ENCODE measurements at places on chromosomes 11 and 22.

DNA sequence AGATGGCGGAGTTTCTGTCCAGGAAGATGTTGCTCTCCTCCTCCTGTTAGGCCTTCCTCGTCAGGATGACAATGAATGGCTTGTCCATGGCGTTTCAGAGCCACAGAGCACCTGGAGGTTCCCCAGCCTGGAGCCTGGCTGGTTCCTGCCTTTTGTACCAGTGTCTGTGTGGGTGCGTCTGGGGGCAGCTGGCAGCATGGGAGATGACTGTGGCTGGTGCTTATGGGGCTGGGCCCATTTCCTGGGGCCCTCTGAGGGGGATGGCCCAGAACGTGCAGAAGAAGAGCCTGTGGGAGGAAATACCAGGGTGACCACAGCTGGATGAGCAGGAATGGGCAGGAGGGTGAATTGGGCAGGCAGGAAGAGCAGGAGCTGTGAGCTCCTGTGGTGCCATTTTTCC lies 6.7 kb downstream of the SLC37A2 start:
- no peak for DNase-seq

DNA sequence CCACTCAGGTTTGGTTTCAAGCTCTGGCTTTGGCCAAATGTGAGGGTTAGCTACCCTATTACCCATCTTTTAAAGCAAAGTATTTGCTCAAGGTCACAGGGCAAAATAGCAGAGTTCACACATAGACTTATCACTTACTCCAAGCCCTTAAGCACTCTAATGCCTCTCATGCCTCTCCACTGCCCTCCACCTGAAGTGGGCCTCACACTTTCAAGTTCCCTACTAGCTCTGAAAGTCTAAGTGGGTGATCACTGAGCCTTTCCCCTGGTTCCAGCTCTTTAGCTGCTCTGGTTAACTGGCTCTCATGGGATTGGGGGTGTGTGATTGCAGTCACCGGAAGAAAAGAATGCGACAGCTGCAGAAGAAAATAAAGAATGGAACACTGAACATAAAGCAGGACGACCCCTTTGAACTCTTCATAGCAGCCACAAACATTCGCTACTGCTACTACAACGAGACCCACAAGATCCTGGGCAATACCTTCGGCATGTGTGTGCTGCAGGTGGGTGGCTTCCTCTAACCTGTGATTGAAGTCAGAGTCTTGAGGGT lies 6.4 kb downstream of the NAT10 start:
- no peak for DNase-seq

- no peak for DNase-seq
Observed at GRCh38 chr11:15547685-15548084, 433.0 kb downstream of the INSC start.

GRCh38 chr11:97687111-97687510 lies 1297.3 kb downstream of the JRKL start:
- no peak for DNase-seq

DNA sequence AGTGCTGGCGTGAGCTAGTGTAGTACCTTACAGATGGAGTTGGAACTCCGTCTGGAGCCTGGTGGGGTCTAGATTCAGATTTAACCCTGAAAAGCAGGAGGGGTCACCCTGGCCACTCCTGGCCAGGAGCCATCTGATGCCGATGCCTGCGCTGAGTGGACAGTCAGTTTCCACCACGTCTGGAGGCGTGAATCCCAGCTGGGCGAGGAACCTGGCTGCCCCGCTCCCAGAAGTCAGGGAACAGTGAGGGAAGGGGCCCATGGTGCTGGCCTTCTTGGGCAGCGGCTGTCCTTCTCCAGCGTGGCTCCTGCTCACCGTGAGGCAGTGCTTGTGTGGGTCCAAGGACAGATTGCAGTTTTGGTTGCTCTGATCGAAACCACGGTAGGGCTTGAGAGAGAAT lies 76.3 kb downstream of the PARVB start:
- no peak for DNase-seq

- no peak for DNase-seq
Observed at GRCh38 chr11:99257131-99257530, 236.4 kb downstream of the CNTN5 start.

DNA sequence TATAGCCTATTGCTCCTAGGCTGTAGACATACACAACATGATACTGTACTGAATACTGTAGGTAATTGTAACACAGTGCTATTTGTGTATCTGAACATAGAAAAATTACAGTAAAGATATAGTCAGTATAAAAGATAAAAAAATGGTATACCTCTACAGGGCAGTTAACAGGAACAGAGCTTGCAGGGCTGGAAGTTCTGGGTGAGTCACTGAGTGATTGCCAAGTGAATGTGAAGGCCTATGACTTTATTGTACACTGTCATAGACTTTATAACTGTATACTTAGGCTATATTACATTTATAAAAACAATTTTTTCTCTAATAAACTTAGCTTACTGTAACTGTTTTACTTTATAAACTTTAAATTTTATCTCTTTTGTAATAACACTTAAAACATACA lies 332.4 kb upstream of the ARHGAP42 start:
- DNase-seq, result no peak

GRCh38 chr11:62421996-62422395 lies 3.2 kb downstream of the SCGB1A1 start:
- DNase-seq, result no peak

GRCh38 chr11:133443206-133443747 lies 89.0 kb downstream of the OPCML start:
- DNase-seq, result no peak

GRCh38 chr11:9748361-9748970 lies 84.6 kb downstream of the SWAP70 start:
- DNase-seq, result peak; percentile 87

GRCh38 chr22:44026066-44026629 lies 2.0 kb downstream of the PARVB start:
- DNase-seq, result no peak

- DNase-seq, result peak; percentile 33
Observed at GRCh38 chr22:35299217-35299672, 449 bp upstream of the TOM1 start.

DNA sequence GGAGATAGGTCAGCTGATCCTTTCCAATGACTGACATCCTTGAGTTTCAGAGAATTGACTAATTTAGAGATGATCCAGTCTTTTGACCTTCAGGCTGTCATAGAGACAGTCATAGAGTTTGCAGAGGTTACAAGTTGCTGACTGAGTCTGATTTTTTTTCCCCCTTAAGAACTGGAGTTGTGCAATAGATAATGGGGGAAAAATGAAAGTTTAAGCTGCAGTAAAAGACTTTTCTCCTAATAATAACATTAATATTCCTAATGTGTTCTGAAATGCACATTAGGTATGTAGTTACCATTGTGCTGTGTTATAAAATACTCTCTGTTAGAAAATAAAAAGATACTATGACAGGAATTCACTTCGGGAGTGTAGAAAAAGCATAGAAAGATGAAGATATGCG lies 876.9 kb upstream of the RAG2 start:
- DNase-seq, result no peak

DNA sequence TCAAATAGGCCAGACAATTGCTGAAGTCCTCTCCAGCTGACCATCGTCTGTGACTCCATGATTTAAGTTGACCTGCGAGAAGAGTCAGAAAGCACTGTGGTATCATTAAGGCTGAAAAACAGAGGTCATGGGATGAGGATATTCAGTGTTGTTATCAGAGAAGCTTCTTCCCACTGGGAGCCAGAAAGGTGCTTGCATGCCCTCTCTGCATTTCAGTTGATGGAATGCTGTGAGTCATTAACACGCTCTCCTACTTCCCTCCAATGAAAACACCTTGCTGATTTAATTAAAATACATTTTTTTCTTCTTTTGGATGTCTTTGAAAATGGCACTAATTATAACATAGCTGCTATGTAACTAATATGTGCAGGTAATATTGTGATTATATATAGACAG lies 667.0 kb downstream of the NTM start:
- no peak for DNase-seq

DNA sequence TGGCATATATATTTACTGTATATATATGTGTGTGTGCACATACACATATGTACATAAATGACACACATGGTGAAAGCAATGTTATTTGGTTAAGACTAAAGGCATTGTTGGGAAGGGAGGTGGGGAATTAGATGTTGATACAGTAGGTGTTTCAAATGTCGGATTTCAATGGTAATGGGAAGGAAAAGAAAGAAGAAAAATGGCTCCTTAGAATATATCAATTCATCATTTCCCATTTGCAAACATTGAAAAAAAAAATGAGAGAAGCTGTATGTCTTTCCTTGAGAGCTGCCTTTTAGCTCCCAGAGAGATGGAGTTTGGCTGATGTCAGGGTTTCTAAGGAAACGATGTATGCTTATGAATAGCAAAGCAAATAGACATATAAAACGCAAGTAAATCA lies 33.4 kb upstream of the ATXN10 start:
- no peak for DNase-seq

DNA sequence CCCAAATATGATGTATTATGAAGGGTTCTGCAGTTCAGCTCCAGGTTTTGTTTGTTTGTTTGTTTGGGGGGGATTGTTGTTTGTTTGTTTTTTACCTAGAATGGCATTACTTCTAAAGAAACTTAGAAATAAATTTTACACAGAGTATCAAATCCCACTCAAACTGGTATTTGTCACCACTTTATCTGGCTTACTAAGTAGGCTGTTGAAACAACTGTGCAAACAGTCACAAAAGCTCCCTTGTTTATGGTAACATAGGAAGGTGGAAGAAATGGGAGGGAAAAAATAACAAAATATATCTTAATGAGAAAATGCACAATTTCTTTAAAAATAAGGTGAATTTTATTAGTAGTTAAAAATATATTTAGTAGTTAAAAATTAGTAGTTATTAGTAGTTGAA lies 108.3 kb upstream of the ANO5 start:
- DNase-seq, result no peak

- DNase-seq, result no peak
Observed at GRCh38 chr11:68704887-68705286, 20.5 kb downstream of the GAL start.

GRCh38 chr22:37747715-37748100 lies 50.9 kb downstream of the TRIOBP start:
- no peak for DNase-seq

DNA sequence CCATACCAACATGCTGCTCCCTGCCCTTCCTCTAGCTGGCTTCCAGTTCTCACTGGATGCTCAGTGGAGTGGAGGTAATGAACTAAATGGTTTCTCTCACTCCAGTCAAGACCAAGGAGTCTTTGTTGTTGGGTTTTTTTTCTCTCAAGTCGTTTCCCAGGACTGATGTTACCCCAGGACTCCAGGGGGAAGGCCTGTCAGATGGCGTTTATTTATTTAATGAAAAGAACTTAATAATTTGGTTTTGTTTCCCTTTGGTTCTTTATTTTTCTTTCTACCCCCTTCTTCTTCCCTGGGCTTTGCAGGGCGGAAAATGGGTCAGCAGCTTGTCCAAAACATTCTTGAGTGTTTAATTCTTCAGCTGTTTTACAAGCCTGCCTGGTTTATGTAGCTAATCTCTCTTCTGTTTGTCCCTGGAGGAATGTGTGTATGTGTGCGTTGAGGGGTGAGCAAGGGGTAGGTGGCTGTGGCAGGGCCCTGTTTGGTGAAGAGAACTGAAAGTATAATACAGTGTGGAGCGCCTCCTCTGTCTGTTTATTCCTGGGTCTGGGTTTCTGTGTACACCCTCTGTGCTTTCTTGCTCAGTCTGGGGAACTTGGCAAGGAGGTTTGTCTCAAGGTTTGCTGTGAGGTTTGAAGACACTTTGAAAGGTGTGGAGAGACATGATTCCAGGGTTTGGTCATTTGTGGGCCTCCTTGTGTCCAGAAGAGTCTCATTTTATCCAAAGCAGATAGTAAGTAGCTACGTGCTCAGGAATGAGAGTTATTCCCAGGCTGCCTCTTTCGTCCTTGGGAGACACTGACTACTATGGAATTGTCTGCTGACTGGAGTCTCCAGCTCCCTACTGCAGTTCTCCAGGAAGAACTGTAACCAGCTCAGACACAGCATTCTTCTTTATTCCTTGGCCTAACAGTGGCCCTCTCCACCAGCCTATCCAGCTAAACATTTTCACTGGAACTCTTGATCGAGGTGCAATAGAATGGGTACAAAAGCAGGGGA lies 175.5 kb downstream of the ADAMTS15 start:
- no peak for DNase-seq

DNA sequence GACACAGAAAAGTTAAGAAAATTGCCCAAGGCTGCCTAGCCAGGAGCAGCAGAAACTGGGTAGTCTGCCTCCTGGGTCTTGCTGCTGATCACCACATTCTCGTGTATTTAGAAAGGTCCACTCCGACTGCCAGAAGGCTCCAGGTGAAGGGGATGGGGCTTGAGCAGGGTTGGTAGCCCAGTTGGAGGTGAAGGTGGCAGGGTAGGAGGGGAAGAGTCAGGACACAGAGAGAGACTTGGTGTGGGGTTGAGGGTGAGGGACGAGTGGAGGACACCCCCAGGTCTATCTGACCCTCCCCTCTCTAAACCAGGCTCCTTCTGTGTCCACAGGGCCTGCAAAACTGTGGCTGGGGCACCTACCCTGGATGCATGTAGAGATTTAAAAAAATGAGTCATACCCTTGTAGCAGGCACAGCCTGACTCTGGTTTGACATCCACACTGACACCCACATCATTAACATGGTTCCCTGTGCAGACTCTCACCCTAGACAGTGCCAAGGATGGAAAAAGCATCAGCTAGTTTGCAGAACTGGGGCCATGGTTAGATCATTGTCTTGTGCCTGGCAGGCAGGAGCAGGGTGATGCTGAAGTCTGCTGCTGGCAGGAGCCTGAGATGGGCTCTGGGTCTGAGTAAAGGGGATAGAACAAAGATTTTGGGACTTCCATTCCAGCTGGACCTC lies 273.2 kb downstream of the TENM4 start:
- no peak for DNase-seq

- no peak for DNase-seq
Observed at GRCh38 chr11:17224727-17225126, 16.9 kb upstream of the PIK3C2A start.

DNA sequence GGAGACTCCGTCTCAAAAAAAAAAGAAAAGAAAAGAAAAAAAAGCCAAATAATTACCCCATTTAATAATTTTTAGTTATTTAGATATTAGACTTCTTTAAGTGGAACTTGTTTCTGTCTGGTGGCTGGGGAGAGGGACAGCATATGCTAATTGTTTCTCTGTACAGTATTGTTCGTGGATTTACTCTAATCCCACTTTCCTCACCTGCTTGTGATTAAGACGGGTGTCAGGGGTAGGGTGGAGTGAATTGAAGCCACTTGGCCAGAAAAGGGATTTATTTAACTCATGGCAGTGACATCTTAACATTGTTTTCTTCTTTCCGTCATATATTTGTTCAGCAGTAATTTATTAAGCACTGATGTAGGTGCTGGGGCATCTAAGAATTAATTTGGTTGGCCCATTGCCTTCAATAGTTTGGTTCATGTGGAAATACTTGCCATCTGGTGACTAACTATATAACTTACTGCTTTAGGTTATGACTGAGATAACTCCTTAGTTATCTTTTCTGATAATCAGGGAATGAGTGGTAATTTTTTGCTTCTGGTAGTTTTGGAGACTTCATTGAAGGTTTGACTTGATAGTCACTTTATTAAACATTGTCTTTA lies 4.6 kb downstream of the TNRC6B start:
- no peak for DNase-seq

- no peak for DNase-seq
Observed at GRCh38 chr11:130203766-130204702, 44.5 kb downstream of the ST14 start.

Measured in ACHN (cell line).